Activated naive CD8-positive, alpha-beta T cell treated with anti-CD3 and anti-CD28 coated beads for 36 hours (primary cell): ENCODE measurements at places on chromosomes 5 and 9.

DNA sequence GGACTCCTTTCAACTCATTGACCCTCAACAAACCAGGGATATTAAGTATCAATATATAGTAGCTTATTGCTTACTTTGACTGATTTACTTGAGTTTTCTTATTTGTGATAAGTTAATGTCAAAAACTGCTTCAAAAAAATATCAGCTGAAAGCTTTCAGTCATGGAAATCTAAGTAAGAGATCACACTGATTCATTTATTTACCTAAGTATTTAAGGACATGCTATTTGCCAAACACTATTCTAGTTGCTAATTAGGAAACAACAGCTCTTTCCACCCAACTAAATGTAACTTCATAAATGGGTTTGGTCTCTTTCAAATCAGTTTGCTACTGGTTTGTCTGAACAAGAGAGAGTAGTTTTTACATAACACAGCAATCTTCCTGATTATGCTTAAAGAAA, 48.2 kb downstream of the CHD1 start:
- DNase-seq = no peak

DNA sequence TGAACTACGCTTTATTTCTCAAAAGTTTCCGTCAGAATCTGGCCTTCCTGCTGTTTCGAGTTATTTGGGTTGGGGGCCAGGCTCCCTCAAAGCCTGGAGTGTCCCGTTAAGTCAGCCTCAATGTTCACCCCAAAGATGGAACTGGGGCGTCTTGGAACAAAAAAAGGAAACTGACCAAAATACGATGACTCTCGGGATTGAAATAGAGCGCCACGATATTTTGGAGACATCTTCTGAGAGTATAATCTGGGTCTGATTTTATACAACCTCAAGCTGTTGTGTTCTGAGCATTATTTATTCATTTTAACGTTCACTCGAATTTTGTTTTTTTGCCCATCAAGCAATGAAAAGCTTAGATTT, 28.1 kb downstream of the TLX3 start:
- no peak for DNase-seq

DNA sequence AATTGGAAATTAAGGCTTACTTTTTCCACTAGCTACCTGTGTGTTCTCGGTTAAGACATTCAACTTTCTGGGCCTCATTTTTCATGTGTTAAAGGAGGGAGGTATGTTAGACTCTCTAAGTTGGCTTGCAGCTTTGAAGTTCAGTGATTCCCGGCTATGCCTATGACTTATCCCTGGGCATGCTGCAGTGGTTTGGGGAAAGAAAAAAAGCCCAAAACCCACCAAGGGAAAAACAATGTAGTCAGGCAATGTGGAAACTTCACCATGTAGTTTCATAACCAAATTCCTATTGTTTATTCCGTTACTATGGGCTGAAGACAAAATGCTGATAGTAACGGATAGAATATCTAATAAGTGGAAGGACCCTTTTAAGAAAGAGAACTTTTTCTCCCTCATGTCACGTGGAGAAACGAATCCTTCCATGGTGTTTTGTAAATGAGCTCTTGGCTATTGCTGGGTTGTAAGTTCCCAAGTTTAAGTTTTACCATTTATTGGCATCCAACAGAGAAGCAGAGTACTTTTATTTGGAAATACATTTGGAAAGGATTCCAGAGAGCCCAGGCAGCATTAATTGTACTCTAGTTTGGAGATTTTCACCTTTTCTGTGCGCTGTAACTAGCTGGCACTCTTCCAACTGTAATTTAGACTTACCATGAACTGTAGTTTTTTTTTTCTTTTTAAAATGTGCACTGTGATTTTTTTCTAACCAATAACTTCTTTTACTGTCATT, 84.9 kb upstream of the MPDZ start:
- DNase-seq = no peak

DNA sequence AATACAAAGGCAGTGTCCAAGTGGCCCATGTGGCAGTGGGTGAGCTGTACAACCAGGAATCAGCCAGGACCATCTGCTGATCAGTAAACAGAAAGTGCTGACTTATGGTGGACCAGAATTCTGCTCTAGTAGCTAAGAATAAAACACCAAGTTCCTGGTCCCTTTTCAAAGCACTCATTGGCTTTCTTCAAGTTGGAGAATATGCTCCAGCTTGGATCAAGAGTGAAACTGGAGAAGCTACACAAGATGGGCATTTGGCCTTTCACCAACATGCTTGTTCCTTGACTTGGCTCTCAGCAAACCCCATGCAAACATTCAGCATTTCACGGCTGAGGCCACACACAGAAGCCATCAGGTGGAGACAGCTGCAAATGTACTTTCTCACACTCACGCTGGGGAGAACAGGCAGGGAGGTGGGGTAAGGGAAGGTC, 32.1 kb downstream of the MARCHF3 start:
- DNase-seq = no peak

GRCh38 chr5:73617510-73618279, 8.3 kb upstream of the ARHGEF28 start:
- no peak for DNase-seq

- no peak for DNase-seq
These were observed 6.2 kb upstream of the ST6GALNAC4 start for GRCh38 chr9:127923046-127923445.

DNA sequence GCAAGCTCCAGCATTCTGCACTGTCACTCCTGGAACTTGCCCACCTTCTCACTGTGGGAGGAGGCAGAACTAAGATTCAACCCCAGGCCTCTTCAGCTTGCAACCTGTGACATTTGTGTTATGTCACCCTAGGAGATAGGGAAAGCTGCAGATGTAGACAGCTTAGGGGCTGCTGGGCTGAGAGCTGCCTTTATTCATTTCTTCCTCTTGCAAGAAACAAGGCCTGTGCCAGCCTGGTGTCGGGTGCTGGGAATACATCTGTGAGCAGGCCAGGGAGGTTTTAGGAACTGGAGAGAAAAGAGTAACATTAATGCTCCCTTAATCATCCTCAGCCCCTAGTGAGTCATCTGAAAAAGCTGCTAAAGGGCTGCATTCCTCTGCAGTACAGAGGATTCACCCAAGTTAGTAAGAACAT, 101.8 kb downstream of the FGF18 start:
- no peak for DNase-seq

DNA sequence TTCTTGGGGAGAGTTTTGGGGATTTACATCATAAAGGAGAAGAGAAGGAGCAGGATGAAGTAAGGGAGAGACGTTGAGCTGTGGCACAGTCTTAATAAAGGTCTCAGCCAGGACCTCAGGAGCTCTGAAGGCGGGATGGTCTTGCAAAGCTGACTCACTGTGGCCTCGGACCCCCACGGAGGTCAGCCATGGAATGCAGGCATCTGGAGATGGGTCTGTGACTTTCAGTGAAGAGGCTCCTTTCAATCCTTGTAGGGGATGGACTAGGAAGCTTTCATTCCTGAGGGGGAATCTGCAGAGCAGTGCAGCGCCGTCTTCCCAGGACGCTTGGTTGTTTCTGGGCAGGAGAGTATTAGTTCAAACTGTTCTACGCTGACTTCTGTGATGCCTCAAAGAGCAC, 65.7 kb upstream of the BASP1 start:
- DNase-seq = no peak

- no peak for DNase-seq
These were observed 431.0 kb upstream of the SLC30A5 start for GRCh38 chr5:68662804-68663307.

GRCh38 chr9:92276331-92277032, 17.0 kb downstream of the IARS1 start:
- no peak for DNase-seq

- DNase-seq = no peak
These were observed 194.9 kb upstream of the ZNF608 start for GRCh38 chr5:124941051-124942049.

- no peak for DNase-seq
These were observed 224.9 kb downstream of the SNX18 start for GRCh38 chr5:54742417-54742891.
